ENCODE measurements at places on chromosomes 1 and 21.

GRCh38 chr1:202656951-202657646 lies 53.2 kb downstream of the SYT2 start:
- no peak for DNase-seq

DNA sequence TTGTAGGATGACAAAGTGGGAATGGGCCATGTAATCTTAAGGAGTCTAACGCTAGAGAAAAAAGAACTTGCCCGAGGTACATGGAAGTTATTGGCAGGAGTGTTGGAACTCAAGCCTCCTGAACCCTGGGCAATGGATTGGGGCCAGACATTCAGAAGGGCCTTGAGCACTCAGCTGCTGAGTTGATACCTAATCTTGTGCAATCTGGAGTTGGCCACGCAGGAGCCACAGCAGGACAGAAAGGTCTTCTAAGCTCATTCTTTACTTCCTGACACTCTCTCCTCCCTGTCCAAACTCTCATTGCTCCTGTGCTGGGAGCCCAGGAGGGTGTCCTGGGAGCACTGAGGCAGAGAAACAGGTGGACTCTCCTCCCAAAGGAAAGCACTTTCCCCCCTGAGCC lies 25.1 kb upstream of the CSF1 start:
- DNase-seq = no peak

DNA sequence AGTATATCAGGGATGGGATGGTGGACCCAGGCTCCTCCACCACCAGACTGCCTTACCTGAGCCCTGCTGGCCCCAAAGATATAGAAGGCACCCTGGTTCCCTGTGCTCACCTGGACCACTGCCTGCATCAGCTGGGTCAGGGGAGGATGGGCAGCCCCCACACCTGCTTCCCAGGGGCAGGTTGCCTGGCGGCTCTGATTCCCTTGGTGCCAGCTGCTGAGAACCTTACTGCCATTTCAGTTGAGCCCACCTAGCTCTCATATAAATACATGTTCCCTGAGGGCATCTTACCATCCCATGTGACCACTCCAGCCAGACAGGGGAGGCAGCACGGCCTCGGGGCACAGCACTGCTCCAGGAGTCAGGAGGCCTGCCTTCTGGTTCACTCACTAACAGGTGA lies 24.4 kb downstream of the PSEN2 start:
- no peak for DNase-seq

GRCh38 chr1:37631036-37631435 lies 3.7 kb downstream of the RSPO1 start:
- no peak for DNase-seq

DNA sequence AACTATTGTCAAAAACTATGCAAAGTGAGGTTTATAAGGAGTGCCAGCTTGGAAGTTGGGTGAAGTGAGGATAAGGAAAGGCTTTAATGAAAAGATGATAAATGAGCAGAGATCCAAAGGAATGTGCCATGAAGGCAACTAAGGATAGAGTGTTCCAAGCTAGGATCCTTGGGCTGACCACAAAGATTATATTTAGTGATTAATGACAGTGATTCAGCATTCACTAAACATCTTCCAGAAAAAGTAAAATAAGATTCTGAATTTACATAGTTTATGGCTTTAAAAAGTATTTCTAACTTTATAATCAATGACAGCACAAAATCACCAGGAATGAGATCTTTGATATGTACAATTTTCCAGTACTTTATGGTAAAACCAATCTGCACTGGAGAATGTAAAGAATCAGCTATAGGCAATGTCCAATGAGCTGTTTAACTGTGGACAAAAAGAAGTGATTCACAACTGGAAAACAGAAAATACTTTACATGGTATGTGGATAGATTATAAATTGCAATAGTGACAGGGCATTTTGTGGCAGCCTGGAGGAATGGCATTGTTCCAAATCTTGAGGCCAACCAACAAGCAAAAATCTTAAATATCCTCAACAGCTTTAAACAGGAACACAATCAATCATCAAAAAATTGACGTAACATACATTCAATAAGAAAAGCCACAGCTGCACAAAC lies 91.2 kb upstream of the KCTD3 start:
- no peak for DNase-seq

DNA sequence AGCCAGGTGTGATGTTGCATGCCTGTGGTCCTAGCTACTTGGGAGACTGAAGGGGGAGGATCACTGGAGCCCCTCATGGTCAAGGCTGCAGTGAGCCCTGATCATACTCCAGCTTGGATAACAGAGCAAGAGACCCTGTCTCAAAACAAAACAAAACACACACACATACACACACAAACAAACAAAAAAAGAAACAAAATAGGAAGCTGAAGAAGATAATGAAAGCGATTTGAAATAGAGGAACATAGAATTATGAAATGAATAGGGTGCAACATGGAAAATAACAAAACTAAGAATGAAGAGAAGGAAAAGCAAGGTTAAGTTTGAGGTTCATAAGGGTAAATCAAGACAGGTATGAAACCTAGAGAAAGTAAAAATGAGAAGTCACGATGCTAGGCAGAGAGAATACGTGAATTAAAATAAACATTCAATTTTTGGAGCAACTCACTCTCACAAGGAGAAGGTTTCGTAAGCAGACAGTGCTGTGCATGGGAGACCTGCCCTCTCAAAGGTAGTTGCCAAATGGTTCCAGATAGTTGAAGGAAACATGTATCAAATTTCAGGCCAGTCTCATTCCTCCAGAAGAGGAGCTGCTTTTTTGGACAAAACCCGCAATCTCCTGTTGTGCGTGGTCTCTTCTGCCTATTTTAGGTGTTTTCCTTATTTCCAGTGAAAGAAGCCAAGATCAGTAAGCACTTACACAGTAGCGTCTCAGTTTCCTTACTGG lies 3.3 kb downstream of the CD46 start:
- no peak for DNase-seq

DNA sequence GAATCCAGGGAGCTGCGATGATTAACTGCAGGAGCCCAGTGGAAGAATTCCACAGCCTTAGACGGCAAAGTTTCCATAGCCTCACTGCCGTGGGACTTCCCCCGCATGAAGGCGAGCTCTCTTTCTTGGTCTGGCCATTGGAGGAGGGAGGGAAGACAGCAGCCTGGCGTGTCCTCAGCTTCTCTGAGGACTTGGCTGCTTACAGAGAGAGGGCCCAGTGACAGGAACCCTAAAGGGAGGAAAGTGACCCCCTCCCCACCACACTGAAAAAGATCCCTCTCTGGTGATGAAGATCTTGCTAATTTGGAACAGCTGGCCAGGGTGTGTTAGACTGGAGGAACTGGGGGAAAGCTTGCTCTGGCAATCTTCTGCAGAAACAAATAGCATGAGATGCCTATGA lies 41.0 kb downstream of the ATP2B4 start:
- no peak for DNase-seq

- no peak for DNase-seq
Observed at GRCh38 chr21:31397939-31398338, 53.9 kb upstream of the TIAM1 start.

DNA sequence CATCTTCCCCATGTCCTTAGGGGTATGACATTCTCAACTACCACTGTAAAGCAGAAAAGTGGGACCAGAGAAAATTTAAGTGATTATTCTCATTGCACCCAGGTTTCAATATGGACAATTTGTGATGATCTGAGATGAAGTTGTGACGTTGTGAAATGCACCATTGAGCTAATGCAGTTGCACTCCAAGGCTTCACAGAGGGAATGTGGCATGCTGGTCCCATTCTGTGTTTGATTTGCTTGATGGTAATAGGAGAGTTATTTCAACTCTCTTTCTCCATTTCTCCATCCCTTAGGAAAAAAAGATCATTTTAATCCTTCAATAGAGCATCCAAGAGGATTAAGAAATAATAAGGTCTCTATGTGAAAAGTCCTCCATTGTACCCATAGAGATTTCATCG lies 136.6 kb downstream of the SLC30A10 start:
- DNase-seq = no peak

DNA sequence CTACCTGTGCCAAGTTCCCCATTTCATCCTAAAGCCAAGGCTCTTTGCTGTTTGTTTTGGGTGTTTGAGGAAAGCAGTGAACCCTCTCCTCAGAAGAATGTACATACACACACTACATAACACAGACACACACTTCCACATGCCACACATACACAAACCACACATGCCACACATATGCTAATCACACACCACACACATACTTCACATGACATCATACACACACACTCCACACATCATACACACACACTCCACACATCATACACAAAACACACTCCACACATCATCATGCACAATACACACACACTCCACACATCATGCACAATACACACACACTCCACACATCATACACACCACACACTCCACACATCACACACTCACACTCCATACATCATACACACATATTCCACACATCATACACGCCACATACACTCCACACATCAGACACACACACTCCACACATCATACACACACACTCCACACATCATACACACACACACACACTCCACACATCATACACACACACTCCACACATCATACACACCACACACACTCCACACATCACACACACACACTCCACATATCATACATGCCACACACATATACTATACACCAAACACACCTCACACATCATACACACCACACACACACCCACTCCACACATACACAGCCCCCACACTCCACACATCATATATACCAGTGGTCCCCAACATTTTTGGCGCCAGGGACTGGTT lies 22.7 kb upstream of the ZNF436 start:
- no peak for DNase-seq

- DNase-seq = no peak
Observed at GRCh38 chr1:66434096-66434495, 99.9 kb upstream of the SGIP1 start.
